Fibroblast of skin of left biceps (primary cell): ENCODE measurements at places on chromosomes 7 and 10.

- DNase-seq, result no peak
Observed at GRCh38 chr7:29230871-29231345, 36.3 kb downstream of the CHN2 start.

- DNase-seq, result no peak
Observed at GRCh38 chr7:130394421-130395195, 14.3 kb downstream of the CPA1 start.

GRCh38 chr10:94328613-94329012 is 34.1 kb downstream of the NOC3L start:
- DNase-seq, result no peak

DNA sequence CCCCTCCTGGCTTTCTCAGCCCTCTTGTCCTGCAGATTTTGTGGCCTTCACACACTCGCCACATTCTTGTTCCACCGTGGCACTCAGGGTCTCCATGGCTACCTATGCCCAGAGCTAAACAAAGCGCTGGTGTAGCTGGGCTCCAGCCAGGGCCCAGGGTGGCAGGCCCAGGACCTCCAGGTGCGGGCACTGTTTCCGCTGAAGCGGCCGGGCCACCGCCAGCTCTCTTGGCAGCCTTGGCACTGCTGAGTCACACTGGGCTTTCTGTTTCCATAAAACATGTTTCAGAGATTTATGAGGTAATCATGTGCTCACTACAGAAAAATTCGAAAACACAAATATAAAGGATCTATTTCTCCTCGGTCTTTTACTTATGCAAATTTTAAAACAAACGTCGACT is 51.3 kb downstream of the AOC1 start:
- no peak for DNase-seq

DNA sequence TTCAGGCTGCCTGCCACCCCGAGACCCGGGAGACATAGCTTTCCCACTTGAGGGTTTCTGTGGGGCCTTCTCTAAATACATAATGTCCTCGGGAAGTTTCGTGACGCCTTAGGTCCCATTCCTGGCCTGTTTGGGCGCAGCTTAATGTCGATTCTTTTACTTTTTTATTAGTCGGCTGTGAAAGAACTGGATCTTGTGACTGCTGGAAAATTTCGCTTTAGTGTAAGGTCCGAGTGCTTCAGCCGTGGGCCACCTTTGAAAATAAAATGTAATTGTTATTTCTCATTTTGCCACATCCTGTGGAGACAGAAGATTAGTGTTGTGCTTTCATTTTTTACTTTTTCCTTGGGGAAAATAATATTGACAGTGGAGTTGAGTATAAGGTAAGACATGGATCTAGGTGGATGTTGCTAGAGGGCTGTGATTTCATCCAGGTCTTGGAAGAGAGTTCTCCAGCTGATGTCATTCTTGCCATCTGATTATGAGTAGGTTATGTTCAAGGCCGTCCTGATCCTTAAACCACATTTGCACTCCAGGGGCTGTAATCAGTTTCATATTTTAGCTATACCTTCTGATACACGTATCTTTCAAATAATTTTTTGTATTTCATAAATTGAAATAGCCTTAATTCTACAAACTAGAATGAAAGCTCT is 830 bp downstream of the RAB18 start:
- DNase-seq, result no peak

DNA sequence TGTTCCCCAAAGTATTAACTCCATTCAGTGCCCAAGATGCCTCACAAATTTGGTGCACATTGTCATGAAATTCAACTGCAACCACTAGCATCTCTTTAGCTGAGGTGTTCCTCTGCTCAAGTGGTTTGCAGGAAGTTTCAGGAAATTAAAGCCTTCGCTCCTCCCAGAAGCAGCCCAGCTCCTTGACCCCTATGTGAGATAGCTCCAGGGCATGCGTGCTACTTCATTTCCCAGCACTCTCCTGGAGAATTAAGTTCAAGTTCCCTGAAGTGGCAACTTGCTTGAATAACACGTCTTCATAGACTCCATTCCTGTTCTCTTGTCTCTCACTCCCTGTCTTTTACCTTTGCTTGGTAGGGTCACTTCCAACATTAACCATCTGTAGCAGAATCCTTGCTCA is 750.3 kb downstream of the REEP3 start:
- DNase-seq, result no peak

DNA sequence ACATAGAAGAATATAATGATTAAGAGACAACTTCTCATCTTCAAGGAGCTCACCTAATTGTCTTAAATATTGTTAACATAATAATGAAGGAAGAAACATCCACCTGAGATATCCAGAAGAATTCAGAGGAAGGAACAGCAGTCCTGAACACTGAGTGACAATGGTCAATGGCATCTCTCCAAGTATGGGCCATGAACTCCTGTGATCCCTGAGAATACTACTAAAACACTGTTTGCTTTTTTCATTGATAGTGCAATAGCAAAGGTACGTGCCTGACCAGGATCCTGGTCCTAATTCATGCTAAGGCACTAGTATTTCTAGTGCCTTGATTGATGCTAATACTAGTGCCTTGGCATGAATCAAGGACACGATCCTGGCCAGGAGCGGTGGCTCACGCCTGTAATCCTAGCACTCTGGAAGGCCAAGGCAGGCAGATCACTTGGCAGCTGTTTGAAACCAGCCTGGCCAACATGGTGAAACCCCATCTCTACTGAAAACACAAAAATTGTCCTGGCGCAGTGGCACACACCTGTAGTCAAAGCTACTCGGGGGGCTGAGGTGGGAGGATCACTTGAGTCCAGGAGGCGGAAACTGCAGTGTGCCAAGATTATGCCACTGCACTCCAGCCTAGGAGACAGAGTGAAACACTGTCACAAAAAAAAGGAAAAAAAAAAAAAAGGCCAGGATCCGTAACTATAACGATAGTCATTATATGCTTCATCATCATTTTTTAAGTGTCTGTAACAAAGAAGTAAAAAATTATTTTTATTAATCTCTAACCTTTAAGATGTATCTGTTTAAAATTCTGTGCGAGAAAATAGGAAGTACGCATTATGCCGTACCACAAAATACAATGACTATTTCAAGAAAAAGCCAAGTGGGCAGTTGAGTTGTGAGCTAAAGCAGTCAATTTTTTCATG is 49.1 kb downstream of the SRPK2 start:
- no peak for DNase-seq

- peak; percentile 39 for DNase-seq
Observed at GRCh38 chr7:83469076-83469475, 179.9 kb downstream of the SEMA3E start.

DNA sequence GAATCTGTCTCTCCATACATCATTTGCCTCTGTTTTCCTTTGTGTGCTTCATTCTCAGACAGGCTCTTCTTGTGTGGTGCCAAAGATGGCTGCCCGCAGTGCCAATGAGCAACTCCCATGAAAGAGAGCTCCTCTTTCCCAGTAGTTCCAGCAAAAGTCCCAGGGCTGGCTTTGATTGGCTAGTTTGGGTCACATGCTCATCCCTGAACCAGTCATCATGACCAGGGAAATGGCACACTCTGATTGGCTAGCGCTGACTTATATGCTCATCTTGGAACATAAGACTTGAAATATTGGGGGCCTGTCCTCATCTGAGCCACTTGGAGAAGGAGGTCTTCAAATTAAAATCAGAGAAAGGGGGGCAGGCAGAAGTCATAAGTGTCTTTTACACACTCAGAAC is 112.7 kb downstream of the CDH23 start:
- no peak for DNase-seq

GRCh38 chr10:101142533-101143344 is 11.6 kb downstream of the TLX1 start:
- no peak for DNase-seq

- no peak for DNase-seq
Observed at GRCh38 chr7:52475001-52475582, 560.3 kb upstream of the POM121L12 start.

DNA sequence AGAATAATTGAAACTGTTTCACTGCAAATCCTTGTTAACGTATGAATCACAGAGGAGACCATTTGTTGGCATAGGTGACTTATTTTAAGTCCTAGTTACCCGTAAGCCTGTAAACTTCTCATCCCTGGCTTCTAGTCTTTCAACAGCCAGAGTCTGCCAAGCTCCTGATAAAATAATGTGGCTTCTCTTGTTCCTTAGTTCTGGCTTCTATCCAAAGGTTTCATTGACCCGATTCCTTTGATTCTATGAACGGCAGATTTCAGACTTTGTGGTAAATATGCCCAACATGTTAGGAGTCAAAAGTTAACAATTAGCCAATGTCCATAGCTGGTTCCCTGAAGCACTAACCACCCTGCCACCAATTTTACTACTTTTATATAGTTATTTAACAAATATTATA is 23.3 kb downstream of the DNAH11 start:
- no peak for DNase-seq

- DNase-seq, result no peak
Observed at GRCh38 chr10:130012129-130012528, 48.1 kb upstream of the EBF3 start.

DNA sequence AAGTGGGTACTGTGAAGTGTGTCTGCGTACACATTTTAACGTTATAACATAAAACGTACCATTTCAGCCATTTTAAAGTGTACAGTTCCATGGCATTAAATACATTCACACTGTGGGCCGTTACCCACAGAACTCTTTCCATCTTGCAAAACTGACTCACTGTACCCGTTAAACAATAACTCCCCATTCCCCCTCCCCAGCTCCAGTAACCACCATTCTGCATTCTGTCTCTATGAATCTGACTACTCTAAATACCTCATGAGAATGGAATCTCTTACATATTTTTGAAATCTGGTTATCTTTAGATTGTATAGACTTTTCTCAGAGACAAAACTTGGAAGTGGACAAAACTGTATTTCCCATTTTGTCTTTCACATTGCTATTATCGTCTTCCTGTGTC is 9.3 kb downstream of the ARL3 start:
- peak; percentile 60 for DNase-seq

- DNase-seq, result no peak
Observed at GRCh38 chr7:55018361-55019190, at the start of gene EGFR. EGFR (plus strand) TSS chr7:55019017; CDS start chr7:55019278, 261 bp downstream.

GRCh38 chr10:114087255-114087654 is 43.6 kb downstream of the ADRB1 start:
- DNase-seq, result no peak

- no peak for DNase-seq
Observed at GRCh38 chr7:76285604-76286374, 16.7 kb upstream of the HSPB1 start.

- DNase-seq, result no peak
Observed at GRCh38 chr10:71347587-71348395, 28.7 kb downstream of the SLC29A3 start.

DNA sequence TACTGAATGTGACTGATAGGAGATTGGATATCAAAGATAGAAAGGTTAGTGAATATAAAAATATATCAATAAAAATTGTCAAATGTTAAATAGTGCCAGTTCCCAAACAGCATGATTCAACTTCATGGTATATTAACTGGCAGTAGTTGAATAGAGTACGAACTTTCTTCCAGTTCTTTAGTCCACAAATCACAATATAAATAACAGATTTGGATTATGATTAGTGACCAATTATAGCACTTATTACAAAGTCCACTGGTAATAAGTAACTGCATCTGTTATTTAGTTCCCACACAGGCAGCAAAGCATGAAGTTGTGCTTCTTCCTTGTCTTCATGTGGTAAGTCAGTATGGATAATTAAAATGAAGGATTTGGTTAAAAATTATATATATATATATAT is 243.0 kb upstream of the VWC2 start:
- no peak for DNase-seq

DNA sequence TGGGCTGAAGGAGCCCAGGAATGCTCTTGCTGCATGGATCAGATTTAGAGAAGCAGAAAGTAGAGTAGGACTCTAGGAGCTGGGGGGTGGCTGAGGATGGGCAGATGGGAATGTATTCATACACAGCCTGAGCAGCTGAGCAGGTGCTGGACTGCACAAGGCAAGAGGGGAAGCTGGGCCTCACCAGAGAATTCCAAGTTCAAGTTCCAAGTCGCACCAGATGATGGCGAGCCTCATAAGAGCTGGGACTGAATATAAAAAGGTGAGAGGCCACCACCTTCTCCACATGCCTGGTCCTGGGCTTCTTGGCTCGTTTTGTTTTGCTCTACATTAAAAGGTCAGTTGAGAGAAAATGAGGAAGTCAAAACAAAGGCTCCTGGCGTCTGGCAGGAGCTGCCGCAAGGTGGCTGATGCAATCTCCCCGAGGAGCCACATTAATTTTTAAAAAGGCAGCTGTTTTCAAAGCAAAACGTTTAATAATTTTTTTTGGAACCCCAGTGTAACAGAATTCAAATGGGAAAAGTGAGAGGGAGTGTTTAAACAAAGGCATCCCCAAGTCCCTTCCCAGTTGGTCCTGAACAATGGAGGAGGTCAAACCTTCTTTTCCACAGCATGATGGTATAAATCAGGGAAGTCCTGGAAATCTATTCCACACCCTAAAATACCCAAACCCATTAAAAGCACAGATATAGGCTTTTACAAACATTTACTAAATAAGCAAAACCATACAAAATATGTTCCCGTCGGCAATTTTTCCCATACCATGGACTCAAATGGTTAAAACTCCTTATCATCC is 9.5 kb downstream of the CYREN start:
- no peak for DNase-seq

DNA sequence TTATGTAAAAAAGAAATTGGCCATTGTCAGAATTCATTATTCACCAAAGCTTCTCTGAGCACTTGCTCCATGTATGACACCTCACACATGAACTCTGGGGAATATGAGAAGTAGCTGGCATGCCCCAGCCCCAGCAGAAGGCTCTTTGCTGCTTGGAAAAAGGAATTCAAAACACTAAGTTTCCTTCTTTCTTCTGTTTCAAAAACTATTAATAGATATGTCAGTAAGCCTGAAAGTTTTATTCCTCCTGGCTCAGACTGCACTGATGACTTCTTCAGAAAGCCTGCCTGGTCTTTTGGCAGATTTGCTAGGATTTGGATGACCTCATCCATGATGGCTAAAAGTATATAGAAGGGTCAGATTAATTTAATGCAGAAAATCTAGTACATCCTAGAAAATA is 511.0 kb downstream of the GFRA1 start:
- DNase-seq, result no peak

GRCh38 chr7:133345690-133346421 is 93.0 kb downstream of the EXOC4 start:
- no peak for DNase-seq

- DNase-seq, result no peak
Observed at GRCh38 chr10:26821699-26822570, 38.8 kb downstream of the ABI1 start.

GRCh38 chr10:50326757-50327701 is 75.7 kb upstream of the ASAH2 start:
- DNase-seq, result peak; percentile 74
